ENCODE measurements at places on chromosomes 3 and 15. TPM values are rescaled to one million over a fixed set of nuclear protein-coding genes. Genes with fewer than 3 reads are reported as not detected.

Gene IL17RD
- polyA plus RNA-seq: 1.4 TPM

Gene LRRC49
- polyA plus RNA-seq: 22.9 TPM

Gene GP5
- polyA plus RNA-seq: 0.10 TPM

Gene SLC12A8
- polyA plus RNA-seq: 15.3 TPM

Gene PDZRN3
- 22.7 TPM for polyA plus RNA-seq

Gene LSAMP
- polyA plus RNA-seq: 24.1 TPM

Gene RETNLB
- polyA plus RNA-seq: not detected

Gene GPR176
- 116 TPM for polyA plus RNA-seq

Gene BNC1
- polyA plus RNA-seq: 2.2 TPM

- DNase-seq: no peak
These were observed 61.6 kb upstream of the CTDSPL start for GRCh38 chr3:37800022-37800551.

DNA sequence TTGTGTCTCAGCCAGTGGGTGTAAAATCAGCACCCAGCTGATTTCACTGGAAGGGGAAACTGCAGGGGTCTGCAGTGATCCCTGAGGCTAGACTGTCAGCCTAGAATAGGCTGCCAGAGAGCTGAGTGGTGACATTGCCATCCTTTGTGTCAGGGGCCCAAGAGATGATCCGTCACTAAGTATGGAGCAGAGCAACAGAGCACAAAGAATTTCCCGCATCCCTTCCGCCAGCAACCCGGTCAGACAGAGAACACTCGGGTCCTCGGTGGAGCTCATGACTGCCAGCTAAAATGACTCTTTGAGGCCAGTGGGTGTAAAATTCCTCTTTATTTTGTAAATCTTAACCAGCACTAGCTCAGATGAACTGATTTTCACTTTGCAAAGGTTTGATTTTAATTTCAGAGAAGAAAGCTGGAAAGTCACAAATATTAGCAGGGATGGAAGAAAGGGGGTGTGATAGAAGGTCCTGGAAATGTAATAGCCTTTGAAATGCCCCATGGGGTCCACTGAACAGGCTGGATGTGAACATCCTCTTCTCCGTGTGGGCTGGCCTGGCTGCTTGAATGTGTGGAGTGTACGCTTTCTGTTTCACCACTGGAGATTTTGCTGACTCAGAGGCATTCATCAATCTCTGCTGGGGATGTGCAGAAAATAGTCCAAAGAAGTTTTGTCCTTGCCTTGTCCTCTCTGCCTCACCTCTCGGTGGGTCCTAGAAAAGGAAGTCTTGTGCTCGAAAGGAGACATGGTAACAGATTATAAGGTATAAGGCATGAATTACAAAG, 138.8 kb downstream of the SV2B start:
- no peak for DNase-seq

DNA sequence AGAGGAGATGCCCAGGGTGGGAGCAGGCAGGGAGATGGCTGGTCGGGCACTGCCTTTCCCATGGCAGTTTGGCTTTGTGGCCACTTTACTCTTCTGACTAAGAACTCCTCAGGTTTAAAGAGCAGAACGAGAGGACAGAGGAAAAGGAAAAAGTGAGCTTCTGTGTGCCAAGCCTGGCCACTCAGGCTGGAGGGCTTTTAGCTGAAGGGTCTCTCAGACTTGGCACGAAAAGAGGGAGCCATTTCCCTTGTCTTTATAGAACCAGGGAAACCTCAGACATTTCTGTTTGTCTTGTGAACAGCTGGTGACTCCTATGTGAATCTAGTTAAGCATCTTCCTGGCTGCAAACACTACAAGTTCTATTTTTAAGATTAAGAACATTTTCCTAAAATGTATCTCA, 23.3 kb upstream of the PSMD6 start:
- DNase-seq: no peak

DNA sequence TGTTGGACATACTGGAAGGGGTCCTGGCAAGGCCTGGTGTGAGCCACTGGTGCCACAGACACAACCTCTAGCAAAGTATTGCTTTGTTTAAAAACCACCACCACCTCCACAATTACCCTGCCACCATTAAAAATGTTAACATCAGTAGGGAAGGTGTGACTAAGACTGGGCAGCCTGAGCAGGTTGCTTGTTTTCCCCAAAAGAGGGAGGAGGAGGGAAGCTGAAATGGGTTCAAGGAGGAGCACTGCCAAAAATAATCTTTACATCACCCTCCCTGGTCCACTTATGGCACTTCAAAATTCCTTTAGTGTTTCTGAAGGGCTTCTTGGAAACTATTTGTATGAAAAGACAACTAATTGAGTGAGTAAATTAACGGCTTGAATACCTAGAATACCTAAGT, 99.8 kb upstream of the FGF7 start:
- DNase-seq: no peak

DNA sequence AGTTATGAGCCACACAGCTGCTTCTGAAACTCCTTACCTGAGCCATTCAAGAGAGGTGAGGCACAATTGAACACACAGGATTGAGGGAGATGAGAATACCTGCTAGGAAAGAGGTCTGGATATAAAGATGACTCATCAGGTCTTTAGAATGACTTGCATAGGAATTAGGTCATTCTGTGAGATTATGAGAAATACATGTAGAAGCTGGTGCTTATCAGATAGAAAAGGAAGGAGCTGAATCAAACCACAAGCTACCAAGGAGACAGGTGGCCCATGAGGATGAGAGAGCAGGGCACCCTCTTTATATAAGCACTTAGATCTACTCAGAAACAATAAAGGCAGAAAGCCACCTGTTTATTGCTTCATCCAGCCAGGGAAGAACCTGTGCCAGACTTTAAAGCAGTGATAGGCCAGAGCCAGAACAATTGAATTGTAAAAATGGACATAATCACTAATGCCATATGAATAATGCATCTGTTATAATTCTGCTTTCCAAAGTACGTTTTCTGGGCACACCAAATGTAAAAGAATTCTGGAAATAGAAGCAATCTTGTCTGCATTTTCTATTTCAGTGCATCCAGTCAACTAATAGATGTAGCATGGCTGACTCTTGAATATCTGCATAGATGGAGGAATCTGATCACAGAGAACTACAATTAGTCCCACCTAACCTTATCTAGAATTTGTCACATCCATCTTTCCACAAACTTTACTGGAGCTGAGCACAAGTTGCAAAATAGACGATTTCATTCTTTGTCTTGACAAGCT, 74.9 kb downstream of the PIK3R4 start:
- no peak for DNase-seq

GRCh38 chr15:91694831-91695210, 158.7 kb upstream of the SLCO3A1 start:
- DNase-seq: peak; percentile 15

GRCh38 chr3:174270841-174271240, 588.3 kb upstream of the NAALADL2 start:
- DNase-seq: peak; percentile 37

- DNase-seq: no peak
These were observed 144.0 kb downstream of the SEMA6D start for GRCh38 chr15:47861111-47861903.

- DNase-seq: peak; percentile 53
These were observed 5.6 kb upstream of the P2RY14 start for GRCh38 chr3:151283907-151284461.

DNA sequence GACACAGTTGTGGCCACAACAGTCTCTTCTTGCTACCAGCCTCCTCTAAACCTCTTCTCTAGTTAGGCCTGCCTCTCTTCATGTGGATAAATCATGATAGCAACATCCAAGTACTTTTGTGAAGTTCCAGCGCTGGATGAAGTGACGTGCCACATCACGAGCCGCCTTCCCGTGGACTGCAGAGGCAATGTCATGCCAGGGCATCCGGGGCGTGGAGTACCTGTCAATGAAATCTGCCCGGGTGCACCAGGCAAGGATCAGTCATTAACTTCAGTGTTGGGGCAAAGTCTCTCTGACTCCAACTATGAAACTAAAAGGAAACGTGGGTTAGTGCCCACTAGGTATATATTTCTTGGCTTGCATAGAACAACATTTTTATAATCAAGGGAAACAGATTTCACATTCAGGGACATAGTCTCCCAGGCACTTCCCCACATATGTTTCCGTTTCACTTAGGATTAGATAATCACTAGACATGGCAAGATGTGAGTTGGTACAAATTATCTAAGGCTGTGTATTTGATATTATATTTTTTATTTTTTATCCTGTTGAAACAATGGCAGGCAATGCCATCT, 133.6 kb downstream of the PLD1 start:
- no peak for DNase-seq

DNA sequence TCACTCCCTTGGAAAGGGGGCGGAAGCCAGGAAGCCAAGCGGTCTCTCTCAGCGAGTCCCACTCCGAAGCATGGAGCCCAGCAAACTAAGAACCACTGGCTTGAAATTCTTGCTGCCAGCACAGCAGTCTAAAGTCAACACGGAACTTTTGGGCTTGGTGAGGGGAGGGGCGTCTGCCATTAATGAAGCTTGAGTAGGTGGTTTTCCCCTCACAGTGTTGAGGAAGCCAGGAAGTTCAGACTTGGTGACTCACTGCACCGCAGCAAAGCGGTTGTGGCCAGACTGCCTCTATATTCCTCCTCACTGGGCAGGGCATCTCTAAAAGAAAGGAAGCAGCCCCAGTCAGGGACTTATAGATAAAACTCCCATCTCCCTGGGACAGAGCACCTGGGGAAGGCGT, 665.4 kb upstream of the CBLB start:
- no peak for DNase-seq

GRCh38 chr3:62451211-62451887, 78.0 kb upstream of the FEZF2 start:
- no peak for DNase-seq

DNA sequence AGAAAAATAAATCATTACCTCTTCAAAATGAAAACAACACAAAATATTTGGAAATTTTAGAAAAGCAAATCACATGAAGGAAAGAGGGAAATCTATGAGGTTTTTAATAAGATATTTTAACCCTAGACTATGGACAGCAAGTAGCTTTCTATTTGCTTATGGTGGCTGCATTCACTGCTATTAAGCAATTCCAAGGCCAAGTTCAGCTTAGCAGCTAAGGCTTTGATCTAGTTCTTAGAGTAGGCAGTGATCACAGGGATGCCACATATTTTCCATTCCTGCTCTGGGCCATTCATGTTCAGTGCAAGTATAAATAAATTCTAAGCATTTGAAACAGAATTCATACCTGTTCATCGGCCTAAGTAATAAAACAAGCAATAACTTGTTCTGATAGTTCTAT, 235.3 kb downstream of the CDIN1 start:
- no peak for DNase-seq

DNA sequence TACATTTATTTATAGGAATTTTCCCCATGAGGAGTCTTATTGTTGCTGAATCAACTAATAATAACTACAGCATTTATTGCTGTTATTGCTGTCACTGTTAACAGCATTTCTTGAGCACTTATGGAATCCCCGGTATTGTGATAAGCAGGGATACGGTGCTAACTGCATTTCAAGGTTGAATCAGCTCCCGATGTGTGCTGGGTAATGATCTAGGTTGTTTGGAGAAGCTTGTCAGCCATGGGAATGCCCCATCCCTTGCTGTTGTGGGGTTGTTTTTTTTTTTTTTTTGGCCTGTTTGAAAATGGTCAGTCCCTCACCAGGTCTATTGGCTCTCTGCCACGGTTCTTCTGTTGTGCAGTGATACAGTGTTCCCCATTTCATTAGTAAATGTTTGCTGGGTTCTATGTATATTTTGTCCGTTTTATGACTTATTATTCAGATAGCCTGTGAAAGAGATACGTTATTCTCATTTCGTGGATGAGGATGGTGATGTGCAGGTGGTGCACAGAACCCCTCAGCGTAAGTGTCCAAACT, 48.5 kb downstream of the MED12L start:
- no peak for DNase-seq

DNA sequence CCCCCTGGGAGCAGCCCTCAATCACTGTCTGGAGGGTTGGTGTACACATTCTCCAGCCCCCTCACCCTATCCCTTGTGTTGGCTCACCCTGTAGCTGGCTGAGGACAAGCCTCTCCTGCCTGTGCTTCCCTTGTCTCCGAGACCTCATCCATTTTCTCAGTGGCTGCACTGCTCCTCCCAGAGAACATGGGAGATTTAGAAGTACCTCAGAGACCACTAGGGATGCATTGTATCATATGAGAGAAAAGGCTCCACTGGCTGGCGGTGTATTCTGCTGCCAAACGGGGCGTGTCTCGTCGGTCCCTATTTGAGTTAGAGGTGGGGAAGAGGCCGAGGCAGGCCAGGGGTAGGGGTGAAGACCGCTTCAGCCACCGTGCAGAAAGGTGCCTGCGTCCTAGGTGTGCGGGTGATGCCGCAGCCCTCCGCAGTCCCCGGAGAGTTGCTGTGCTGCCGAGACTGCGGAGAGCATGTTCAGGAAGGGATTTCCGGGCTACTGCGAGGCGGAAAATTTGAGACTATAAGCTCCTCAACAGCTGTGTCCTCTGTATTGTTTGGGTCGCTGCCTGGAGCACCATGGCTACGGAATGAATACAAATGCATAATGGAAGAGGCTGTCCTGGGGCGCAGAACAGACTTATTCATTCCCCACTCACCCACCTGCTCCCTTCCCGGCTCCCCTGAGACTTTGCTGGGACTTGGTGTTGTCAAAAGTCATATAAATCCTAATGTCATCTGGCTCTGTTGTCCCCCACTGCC, 43.8 kb downstream of the SPSB4 start:
- DNase-seq: no peak

- no peak for DNase-seq
These were observed 214.6 kb downstream of the SLCO3A1 start for GRCh38 chr15:92068121-92068520.

DNA sequence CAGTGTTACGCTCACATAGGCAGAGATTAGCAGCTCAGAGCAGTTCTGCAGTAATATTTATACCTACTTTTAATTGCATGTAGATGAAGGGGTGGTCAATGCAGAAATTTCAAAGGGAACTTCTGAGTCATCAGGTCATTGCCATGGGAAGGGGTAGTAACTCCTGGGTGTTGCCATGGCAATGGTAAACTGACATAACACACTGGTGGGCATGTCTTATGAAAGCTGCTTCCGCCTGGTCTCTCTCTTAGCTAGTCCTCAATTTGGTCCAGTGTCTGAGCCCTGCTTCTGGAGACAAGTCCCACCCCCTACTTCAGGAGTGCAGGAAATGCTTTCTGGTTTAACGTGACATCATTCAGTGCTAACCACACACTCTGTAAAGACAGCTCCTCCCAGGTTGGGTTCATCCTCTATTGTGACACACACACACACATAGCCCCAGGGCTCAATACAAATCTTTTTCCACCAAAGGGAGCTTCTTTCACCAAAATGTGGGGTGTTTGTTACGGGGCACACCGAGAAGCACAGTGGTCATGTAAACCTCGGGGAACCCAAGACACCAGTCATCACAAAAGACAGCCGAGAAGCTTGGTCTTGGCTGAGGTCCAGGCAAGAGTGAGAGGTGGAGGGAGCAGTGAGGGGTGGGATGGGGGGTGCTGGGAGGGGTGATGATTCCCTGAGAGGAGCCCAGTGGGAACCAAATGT, 74.5 kb downstream of the TLE3 start:
- DNase-seq: peak; percentile 20

- DNase-seq: peak; percentile 52
These were observed 2.7 kb downstream of the PPP1R14D start for GRCh38 chr15:40825661-40826422.

DNA sequence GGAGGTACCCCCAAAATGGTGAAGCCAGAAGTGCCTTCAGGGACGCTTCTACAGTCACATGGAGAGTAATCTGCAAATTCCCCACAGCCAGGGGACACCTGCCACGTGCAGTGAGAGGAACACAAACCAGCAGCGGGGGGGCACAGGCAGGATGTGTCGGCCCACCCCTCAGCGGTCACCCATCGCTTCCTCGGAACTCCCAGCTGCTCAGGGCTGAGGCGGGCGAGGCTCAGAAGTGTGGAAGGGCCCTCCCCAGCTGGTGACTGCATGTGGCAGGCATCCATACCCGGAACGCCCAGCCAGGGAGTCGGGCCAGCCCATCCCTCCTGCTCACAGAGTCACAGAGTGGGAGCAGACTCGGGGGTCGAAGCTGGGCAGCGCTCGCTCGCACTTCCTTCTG, 63.7 kb downstream of the SLC12A8 start:
- DNase-seq: no peak
